Lung microvascular endothelial cell (primary cell): ENCODE measurements at places on chromosomes 5 and 9. TPM values are rescaled to one million over a fixed set of nuclear protein-coding genes. Genes with fewer than 3 reads are reported as not detected.

- DNase-seq = no peak
These were observed 18.3 kb downstream of the TNIP1 start for GRCh38 chr5:151062405-151063141.

The PPP3R2 gene
- total RNA-seq = not detected in 2 replicates

DNA sequence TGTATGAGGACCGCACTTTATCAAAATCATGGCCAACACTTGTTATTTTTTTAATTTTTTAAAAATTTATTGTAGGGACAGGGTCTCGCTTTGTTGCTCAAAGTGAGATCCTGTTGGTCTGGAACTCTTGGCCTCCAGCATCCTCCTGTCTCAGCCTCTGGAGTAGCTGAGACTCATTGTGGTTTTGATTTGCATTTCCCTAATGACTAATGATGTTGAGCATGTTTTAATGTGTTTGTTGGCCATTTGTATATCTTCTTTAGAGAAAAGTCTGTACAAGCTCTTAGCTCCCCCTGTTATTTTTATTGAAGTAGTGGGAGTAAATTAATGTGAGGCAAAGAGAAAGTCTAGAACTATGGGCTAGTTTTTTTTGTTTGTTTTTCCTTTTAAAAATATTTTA, 1.6 kb upstream of the RPS6 start:
- DNase-seq = no peak

DNA sequence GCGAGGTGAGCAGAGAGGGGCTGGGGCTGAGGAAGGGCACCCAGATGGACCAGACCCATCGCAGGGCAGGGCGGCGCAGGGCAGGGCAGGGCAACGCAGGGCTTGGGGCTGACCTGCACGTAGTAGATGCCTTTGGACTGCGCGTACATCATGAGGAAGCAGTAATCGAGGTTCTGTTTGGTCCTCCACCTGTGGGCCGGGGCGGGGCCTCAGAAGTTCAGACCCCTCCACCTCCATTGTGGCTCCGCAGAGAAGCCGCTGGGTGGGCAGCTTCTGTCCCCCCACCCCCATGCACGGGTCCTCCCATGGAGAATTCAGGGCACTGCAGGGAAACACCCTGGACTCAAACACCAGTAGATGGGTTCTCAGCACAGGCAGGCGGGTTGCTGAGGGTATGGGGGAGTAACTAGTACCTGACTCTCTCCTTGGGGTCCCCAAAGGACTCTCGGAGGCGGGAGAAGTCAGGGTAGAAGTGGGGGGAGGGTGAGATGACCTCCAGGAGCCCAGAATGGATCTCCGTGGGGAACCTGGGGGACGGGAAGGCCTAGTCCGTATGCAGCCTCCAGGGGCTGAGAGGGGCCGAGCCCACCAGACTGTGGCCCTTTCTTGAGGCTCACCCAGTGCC, 6.4 kb downstream of the LTC4S start:
- no peak for DNase-seq

- peak; percentile 50 for DNase-seq
These were observed 238.8 kb downstream of the ARHGAP26 start for GRCh38 chr5:143008809-143009521.
